ENCODE measurements at places on chromosomes 2 and 18.

GRCh38 chr2:545711-546650 lies 131.2 kb downstream of the TMEM18 start:
- DNase-seq = no peak

GRCh38 chr2:61816480-61817355 lies 37.1 kb downstream of the FAM161A start:
- DNase-seq = no peak

GRCh38 chr2:36965206-36965605 lies 1.1 kb downstream of the STRN start:
- DNase-seq = no peak

DNA sequence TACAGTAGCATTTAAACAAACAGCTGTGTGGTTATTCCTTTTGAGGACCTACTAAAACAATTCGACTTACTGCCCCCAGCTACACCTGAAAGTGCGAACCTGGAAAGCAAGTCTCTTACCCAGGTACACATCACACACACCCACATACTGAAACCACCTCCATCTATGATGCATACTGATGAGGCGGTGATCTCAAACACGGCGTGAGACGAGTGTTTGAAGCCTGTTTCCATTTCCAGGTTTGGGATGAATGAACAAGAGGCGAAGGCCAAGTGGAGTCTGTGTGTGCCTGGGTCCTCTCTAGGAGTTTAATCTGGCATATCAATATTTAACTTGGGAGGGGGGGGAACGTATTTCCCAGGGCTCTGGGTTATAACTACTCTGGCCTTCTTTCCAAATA lies 1.6 kb downstream of the TMEM185B start:
- no peak for DNase-seq

DNA sequence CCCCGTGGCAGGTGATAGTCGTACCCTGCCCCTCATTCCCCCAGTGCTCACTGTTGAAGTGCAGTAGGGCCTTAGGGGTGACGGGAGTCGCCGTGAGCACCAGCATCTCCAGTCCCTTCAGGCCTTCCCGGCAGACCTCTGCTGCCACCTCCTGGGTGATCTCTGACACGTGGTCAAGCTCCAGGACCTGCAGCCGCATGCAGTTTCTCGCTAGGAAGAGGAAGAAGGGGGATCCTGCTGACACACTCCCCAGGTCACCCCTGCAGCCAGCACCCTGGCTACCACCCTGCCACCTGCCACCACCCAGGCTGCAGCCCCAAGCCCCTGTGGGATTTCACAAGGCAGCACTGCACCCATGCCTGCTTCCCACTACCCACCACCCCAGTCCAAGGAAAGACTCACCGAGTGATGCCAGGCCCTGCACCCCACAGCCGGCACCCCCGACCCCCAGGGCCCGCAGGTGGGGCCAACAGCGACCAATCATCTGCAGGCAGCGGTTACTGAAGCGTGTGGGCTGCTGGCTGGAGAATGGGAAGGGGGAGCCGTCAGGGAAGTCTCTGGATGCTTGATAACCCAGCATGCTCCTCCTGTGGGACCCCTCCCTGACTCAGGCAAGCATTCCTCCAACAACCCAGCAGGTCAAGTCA lies 23.8 kb downstream of the FBXO41 start:
- no peak for DNase-seq

DNA sequence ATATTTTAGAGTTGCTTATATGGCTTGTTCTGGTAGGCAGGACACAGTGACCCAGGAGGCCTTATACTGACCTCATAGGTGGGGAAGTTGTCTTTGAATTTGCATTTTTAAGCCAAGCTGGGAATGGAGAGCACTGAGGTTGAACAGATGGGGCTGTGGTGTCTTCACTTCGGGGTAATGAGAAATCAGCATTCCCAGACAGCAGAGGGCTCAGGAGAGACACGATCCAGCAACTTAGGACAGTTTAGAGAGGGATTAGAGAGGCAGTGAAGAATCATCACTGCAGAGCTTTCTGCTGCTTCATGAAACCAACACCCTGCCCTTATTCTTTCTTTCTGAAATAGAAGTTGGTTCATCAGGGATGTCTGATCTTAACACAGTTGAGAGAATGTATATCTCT lies 202.4 kb downstream of the TDRD15 start:
- no peak for DNase-seq

DNA sequence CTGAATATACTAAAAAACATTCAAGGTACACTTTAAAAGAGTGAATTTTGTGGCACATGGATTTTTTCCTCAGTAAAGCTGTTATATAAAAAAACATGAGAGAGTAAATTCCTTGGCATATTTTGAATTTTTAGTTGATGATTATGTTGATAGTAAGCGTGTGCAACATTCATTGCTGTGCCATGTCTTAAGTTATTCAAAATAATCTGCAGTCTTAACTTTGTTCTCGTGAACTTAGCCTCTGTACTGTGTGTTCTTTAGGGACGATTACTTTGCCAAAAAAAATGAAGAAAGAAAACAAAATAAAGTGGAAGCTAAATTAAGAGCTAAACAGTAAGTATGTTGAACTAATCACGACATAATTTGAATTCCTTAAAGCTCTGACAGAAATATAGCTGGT lies 9.6 kb downstream of the SSB start:
- DNase-seq = no peak

DNA sequence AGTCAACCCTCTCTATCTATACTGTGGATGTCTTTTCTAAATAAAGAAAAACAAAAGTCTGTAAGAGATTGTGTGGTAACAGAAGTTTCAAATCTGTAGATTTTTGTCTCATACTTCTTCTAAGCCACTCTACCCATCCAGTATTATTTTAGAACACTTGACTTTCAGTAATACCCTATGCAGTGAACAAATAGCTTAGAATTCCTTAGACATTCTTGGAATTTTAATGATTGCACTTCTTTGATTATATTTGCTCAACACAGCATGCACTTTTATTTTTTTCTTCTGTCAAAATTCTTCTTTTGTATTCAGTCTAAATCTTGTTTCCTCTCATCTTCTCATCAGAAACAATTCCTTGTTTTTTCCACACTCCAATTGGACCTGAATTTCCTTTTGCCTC lies 1080.2 kb downstream of the SUCLG1 start:
- DNase-seq = no peak

GRCh38 chr2:169711751-169712509 lies 17.7 kb downstream of the PHOSPHO2 start:
- DNase-seq = no peak

- no peak for DNase-seq
Measured at GRCh38 chr2:37833423-37833822, 91.7 kb upstream of the RMDN2 start.

GRCh38 chr2:225008935-225009334 lies 33.3 kb downstream of the DOCK10 start:
- DNase-seq = no peak

DNA sequence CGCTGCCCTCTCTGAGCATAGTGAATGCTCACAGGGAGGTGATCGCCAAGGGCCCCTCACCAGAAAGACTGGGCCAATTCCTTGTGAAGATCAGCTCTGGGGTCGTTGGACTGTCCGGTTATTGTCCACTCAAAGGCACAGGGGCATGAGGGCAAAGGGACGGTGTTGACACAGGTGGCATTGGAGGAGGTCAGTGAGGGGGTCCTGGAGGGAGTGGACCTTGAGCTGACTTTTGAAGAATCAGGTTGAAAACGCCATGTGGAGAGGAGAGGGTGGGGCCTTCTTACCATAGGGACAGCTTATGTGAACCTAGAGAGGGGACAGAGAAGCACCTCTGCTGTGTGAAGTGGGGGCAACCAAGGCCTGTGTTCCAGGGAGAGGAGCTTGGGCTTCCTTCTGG lies 131.5 kb downstream of the TFCP2L1 start:
- DNase-seq = no peak

DNA sequence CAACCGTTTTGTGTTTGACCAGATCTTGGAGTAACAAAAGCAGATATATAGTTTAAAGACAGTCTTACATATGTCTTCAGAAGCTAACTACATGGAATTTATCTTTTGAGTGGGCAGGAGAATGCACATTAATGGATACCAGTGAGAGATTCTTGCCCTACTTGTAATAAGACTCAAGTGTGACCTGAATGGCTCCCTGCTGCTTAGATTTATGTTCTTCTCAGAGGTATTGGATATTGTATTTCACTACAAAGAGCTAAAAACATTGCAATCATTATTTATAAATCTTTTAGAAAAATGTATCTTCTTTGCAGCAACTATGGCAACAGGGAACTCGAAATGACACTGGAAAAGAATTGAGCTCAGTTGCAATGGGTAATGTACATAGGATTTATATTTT lies 227.7 kb downstream of the LRRTM4 start:
- no peak for DNase-seq

- no peak for DNase-seq
Measured at GRCh38 chr2:54850171-54851122, 127.0 kb downstream of the EML6 start.

GRCh38 chr2:73982140-73982617 lies 2.5 kb upstream of the TET3 start:
- DNase-seq = no peak

DNA sequence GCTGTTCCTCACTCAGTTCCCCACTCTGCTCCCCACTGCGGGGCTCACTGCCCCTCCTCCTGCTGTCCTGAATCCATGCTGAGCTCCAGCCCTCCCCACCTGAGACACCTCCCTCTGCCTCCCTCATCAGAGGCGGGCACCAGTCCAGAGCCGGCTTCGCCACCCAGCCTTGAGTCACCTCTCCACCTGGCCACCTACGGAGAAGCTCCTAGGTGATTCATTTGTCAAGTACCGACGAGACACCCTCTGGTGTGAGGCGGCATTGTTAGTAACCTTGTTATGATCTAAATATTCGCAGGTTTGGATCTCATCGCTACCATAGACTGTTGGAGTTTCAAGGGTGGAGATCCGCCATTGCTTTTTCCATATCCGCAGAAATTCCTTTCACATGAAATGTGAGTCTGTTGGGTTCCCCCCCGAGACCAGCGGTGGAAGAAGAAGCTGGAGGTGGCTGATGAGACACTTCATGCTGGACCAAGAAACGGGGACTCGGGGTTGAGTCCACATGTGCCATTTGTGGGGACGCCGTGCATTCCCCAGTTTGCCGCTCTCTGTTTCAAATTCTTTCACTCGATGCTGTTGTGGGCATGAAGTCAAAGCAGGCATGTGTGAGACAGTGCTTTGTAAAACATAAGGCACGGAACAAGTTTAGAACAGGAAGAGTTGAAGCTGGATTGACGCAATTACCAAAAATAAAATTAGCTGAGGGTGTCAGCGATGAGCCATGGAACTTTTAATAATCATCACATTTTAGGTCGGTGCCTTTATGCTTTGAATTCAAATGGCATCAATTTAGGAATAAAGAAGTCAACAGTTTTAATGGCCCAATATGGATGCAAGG lies 259.8 kb upstream of the HDAC4 start:
- DNase-seq = no peak

DNA sequence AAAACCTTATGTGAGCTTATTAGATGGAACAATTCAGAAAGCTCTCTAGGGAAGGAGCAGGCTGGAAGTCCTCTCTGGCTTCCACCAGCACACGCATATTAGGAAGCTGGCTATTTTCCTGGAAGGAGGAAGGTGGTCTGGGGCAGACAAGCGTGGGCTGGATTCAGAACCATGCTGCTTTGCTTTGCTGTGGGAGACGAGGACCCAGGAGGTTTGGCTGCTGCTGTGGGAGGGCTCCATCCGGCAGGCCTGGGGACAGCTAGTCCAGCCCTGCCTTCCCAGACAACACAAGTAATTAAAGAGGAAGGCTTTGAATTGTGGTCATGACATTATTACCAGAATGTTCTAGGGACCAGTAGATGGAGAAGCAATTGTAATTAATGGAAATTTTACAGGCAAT lies 238.8 kb upstream of the MYT1L start:
- DNase-seq = no peak

- DNase-seq = no peak
Measured at GRCh38 chr2:67851016-67851415, 211.8 kb downstream of the C1D start.
